ENCODE measurements at places on chromosomes 16 and 17.

GRCh38 chr16:81460075-81460474 lies 15.5 kb downstream of the CMIP start:
- DNase-seq = no peak

- DNase-seq = no peak
Observed at GRCh38 chr17:48406936-48407567, 23.0 kb downstream of the SKAP1 start.

DNA sequence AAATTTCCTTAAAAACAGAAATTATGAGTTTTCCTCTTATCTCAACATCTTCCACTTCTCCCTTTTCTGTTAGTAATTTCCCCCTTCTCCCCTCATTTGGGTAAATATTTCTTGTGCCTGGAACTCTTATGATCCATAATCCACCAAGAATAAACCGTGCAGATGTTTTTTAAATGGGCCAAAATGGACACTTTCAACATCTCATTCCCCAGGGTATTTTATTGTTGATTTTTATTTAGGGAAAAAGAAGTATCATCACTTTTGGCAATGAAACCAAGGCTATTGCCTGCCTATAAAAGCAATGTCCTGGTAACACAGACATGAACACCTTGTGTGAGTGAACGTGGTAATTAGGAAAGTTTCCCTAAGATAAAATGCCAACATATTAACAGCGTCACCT lies 54.6 kb downstream of the IRX6 start:
- DNase-seq = no peak

- no peak for DNase-seq
Observed at GRCh38 chr17:72205822-72206221, 85.0 kb downstream of the SOX9 start.

GRCh38 chr16:23650674-23651416 lies 9.6 kb downstream of the DCTN5 start:
- DNase-seq = no peak

- DNase-seq = no peak
Observed at GRCh38 chr16:946048-946395, 24.8 kb downstream of the LMF1 start.

Data from stimulated activated CD4-positive, alpha-beta T cell treated with anti-CD3 and anti-CD28 coated beads, TNF-alpha, amount 100 ng/mL, for 48 hours (primary cell).